ENCODE measurements at places on chromosomes 16 and 17.

- no peak for DNase-seq
Measured at GRCh38 chr17:65194670-65195334, 57.6 kb downstream of the RGS9 start.

DNA sequence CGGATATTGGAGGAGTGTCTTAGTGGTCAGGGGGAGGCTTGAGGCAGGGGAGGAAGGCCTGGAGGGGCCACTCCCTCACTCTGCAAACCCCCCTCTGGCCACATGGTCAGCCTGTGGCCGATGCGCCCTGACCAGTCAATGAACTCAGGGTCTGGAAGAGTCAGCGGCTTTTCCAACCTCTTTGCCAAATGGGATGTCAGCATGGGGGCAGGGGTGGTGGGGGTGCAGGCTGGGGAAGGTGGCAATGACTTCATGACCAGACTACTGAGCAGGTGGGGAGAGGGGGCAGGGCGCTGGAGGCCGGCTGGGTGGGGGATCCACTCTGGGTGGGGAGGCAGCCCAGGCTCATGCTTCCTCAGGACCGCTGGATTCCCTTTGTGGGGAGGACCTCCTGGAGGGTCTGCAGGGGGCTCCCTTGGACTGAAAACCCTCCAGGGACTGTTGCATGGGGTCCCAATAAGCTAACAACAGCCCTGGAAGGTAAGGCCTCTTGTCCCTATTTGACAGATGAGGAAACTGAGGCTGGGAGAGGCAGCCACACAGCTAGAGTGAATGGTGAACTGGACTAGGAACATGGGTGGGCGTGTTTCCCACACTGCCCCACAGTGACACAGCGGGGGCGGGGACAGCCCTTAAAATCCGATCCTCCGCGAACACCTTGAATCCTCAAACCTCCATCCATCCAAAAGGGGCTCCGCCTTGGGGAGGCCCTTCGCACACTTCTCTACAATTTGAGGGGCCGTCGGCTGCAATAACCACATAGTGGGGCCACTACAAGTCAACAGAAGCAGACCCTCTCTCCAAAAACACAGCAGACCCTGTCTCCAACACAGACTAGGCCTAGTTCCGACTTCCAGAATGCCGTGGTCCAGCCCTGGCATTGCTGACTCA is 81.0 kb upstream of the TOB1 start:
- peak; percentile 57 for DNase-seq

DNA sequence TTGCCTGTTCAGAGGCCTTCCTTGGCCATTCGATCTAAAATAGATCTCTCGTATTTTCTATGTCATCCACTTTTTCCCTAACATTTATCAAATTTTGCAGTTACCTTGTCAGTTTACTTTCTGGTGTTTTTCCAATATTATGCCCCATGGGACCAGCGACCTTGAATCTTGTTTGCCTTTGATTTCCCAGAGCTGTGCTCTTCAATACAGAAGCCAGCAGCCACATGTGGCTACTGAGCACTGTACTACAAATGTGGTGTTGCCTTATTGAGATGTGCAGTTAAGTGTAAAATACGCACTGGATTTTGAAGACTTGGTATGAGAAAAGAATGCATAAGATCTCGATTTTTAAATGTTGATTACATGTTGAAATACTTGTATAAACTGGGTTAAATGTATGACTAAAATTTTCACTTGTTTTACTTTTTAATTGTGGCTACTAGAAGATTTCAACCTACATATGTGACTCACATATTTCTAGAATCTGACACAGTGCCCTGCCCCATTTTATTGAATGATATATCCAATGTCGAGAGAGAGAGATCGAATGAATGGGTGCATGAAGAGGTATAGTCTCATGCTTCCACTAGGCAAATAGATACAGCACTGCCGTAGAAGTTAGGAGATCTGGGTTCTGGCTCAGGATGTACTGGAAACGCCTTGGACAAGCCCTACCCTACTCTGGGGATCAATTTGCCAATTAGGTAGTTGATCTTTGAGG is 824 bp upstream of the PSME3 start:
- DNase-seq = no peak

DNA sequence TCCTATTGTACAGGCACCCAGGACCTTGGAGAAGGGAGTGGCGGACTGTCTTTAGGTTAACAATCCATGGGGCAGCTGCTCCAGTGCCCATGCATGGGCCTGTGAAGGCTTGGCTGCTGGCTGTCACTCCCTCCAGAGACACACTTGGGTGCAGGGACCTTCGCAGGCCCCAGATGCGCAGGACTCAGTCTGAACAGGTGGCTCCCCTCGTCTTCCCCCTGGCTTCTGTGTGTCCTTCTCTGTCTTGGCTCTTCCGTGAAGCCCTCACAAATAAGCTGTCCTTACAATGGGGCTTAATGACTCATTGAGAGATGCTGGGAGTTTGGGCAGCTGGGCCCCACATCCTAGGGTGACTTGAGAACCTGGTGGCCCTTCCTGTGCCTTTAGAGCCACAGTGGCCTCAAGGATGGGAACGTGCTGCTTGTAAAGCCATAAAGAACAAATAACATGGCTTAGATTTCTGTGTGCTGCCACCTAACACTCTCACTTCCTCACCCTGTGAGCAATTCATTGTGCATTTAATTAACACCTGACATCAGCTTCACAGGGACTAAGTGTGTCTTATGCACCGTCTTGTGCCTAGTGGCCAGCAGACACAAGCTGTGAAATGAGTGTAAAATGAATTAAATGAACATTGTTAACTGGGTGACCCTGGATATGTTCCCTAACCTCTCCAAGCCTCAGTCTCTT is 340.7 kb downstream of the SNX29 start:
- DNase-seq = no peak
